Tibial artery (tissue), 4 donors: ENCODE measurements at places on chromosomes 12 and 14.

GRCh38 chr12:64900540-64900939 is 76.1 kb downstream of the TBC1D30 start:
- DNase-seq = no peak

GRCh38 chr12:117874842-117875434 is 93.9 kb downstream of the KSR2 start:
- peak; percentile 74 for DNase-seq

GRCh38 chr12:50387487-50387886 is 8.9 kb downstream of the FAM186A start:
- no peak for DNase-seq

DNA sequence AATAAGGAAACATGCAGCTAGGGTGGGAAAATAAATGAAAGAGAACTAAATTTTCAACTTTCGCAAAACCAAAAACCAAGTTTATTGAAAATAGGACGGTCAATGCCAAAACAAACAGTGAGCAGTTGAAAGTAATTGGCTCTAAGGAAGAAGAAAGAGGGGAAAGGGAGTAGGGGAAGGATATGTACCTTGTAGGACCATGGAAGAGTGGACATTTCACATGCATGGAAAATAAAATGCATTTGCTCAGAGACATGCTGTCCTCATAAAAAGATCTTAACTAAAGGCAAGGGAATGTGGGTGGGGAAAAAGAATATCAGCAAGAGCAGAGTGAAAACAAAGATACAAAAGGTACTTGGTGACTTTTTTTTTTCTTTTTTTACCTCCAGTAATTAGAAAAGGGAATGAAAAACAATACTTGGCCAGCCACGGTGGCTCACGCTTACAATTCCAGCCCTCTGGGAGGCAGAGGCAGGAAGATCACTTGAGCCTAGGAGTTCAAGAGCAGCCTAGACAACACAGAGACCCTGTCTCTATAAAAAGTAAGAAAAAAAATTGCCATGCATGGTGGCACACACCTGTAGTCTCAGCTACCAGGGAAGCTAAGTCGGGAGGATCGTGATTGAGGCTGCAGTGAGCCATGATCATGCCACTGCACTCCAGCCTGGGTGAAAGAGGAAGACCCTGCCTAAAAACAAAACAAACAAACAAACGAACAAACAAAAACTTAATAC is 6.6 kb downstream of the TXNDC16 start:
- DNase-seq = no peak

DNA sequence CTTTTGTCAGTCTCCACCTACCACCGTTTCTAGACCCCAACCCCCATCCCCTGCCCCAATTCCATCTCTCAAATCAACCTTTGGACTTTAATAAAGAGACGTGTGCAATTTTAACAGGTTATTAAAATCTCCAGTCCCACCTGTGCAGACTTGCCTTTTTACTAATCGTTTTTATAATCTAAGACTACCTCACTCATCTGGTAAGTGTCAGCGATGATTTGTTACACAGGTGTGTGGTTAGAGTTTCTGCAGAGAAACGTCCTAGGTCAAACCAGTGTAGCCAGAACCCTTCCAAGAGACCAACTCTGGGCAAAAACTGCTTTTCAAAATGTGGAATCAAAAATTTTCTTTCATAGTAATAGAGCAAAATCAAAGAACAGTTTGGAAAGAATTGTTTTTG is 60.4 kb upstream of the PELI2 start:
- no peak for DNase-seq

DNA sequence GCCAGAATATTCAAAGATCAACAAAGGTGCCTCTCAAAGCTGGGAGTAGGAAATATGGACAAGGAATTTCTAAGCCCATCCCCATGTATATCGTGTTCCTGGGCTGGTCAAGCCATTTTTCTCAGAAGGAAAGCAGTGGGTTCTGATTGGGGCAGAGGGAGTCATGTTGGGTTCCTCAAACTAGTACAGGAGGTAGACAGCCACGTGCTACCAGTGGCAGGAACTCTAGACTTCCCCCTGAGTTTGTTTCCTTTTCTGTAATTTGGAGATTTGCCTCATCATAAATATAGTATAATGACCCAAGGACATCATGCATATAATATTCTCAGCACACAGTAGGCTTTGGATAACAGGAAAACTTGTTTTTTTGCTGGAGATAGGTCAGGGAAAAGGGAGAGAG is 16.4 kb upstream of the PLEKHH1 start:
- no peak for DNase-seq

- DNase-seq = no peak
These were observed 12.5 kb downstream of the CIT start for GRCh38 chr12:119864591-119864990.

- DNase-seq = no peak
These were observed 57.9 kb downstream of the PHETA1 start for GRCh38 chr12:111311011-111311410.

DNA sequence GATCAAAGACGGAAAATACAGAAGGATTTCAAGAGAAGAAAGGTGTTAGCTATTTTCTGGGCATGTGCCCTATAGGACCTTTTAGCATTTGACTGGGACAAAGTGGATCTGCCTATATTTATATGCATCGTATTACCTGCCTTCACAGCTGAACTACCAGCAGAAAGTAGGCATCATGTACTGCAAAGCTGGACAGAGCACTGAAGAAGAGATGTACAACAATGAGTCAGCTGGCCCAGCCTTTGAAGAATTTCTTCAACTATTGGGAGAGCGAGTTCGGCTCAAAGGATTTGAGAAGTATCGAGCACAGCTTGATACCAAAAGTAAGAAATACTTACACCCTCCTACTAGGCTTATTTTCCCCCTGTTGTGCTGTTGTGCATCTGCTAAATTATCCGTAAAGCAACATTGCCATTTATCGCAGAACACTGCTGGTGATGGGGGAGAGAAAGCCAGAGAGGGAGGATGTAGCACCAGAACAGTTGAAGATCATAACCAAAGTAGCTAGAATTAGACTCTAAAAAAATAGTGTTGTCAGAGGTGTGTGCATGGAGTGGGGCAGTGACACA is 282.0 kb upstream of the RGS6 start:
- DNase-seq = no peak

DNA sequence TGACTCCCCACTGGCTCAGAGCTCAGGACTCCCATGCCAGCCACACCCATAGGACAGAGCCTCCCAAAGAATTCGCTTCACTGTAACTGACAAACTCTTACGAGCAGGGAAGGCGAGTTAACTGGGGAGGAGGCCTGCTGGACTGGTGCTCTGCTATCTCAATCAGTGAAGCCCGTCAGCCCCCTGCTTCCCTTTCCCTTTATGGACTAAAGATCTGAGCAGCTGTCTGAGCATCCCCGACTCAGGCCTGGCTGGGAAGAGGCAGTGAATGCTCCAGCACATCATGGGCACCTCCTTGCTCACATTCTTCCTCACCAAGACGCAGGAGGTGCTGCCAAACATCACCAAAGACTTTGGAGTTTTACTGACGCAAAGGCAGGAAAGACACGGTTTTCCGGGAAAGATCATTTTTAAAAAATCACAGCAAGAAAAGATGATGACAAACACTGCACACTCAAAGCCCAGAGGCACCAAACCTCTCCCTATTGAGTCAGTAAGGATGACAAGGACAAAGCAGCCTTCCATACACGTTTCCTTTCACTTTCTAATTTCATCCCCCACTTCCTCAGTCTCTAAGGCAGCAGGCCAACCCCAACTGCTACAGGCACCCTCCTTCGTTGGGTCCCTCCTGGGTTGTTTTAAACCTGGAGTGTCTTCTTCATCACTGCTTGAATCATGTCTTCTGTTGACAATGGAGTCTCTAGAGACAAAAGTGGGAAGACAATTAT is 45.0 kb upstream of the P2RX7 start:
- DNase-seq = no peak

GRCh38 chr12:11801643-11802042 is 152.2 kb downstream of the ETV6 start:
- DNase-seq = no peak

DNA sequence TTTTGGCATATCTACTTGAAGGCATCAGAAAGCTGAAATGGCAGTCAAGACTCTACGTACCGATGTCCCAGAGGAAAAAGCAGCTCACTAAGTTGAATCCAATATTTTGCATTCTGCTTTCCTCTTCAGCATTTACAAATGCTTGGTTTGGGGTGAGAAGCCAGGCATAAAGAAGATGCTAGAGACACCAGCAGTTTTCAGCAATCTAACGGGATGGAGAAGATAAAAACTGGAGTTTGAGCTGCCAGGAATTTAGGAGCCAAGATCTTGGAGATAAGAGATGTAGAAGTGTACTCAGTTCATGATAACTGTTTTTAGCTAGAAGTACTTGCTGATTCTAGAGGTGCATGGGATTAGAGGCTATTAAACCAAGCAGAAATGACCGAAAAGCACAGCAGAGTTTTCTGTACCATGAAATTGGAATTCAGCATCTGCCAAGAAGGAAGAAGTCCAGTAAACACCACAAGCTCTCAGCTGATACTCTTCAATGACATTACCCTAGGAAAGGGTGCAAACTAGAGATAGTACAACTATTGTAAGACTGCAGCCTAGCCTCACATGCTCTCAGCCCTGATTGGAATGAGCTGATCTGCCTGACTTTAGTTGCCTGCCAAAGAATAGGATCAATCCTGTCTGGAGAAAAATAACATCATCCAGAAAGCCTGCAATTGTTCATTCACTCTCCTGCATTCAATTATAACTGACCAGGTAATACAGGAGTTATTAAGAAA is 7.4 kb upstream of the ALDH1L2 start:
- no peak for DNase-seq

DNA sequence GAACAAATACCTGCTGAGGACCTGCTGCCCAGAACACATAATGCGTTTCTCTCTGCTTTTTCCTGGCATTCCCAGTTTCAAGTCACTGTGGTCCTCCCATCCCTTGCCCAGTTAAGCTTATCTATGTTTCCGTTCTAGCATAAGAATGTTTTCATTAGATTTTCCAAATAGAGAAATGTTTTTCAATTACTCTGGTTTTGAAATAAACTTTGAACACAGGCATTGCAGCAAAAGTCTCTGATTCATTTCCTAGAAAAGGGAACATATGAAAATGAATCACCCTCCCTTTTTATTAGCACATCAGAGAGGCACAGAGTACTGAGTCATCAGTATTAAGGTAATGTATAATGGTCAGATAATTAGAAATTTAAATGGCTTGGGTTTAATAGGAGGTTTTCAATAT is 201.1 kb upstream of the TMEM260 start:
- DNase-seq = peak; percentile 30

GRCh38 chr12:116882742-116883141 is 1.5 kb upstream of the HRK start:
- no peak for DNase-seq

- DNase-seq = no peak
These were observed 11.2 kb upstream of the TCP11L2 start for GRCh38 chr12:106291342-106291741.

- no peak for DNase-seq
These were observed 165.5 kb upstream of the PLXNC1 start for GRCh38 chr12:93982771-93983315.

GRCh38 chr12:53984901-53985691 is at the start of gene HOXC10:
HOXC10 (plus strand) TSS chr12:53985146; CDS start chr12:53985260, 114 bp downstream.
- DNase-seq = peak; percentile 97

DNA sequence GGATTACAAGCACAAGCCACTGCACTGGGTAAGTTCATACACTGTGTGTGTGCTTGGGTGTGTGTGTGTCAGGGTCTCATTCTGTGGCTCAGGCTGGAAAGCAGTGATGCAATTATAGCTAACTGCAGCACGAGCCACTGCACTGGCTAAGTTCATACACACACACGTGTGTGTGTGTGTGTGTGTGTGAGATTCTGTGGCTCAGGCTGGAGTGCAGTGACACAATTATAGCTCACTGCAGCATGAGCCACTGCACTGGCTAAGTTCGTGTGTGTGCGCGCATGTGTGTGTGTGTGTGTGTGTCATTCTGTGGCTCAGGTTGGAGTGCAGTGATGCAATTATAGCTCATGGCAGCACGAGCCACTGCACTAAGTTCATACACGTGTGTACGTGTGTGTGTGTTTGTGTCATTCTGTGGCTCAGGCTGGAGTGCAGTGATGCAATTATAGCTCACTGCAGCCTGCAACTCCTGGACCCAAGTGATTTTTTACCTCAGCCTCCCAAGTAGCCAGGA is 85.4 kb downstream of the HECTD1 start:
- no peak for DNase-seq

DNA sequence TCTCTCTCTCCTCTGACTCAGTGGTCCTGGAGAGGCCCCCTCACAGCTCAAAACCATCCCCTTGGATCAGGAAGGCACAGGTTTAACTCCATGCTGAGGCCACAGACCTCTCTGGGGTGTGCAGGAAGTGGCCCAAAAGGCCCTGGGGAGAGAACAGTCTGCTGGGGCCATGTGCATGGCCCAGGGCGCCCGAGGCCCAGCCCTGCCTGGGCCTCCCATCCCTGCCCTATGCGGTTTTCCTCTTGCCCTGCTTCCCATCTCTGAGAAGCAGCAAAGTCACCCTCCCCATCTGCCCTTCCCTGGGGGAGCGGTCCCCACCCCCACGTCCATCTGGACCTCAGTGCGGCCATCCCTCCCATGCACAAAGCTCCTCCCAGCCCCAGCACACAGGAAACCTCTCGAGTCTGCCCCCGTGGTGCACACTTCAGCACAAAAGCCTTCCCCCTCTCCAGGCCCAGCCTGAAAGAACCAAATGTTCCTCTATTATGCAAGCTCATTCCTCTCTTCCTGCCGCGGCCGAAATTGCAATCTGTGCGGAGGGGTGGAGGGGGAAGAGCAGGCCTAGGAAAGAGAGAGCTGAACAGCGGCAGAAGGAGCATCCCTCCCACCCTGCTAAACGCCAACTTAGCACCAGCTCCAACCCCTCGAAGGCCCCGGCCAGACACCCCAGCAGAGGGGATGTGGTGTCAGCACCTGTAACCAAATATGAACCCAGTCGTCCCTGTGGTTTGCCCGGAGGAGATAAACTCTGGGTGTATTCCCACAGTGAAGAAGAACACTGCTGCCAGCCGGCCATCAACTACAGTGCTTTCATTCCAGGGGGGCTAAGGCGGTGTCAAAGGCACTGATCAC is 108.5 kb downstream of the SCARB1 start:
- DNase-seq = peak; percentile 92

GRCh38 chr12:15721316-15722115 is 67.7 kb downstream of the EPS8 start:
- no peak for DNase-seq

GRCh38 chr12:89918172-89918846 is 209.7 kb upstream of the ATP2B1 start:
- no peak for DNase-seq

GRCh38 chr14:77022236-77022852 is 6.2 kb downstream of the IRF2BPL start:
- DNase-seq = no peak

- DNase-seq = peak; percentile 93
These were observed 18.8 kb upstream of the NR4A1 start for GRCh38 chr12:52032446-52032803.

GRCh38 chr14:104286086-104286485 is 147.7 kb downstream of the KIF26A start:
- DNase-seq = no peak

DNA sequence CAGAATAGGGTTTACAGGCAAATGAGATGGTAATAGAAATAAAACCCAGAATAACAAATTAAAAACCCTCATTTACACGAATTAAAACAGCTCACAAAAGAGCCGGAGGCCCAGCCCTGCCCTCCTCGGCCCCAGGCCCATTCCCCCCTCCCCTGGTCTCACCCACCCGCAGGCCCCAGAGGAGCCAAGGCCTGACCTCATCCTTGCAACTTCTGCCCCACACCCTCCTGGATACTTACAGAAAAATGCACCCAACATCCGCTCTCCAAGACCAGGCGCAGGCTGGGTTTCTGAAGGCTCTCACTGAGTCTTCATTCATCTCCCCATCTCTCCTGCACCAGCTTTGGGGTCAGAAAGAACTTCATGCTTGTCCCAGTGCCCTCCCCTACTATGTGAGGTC is 16.2 kb upstream of the VSX2 start:
- DNase-seq = no peak
